LHCN-M2 (cell line): ENCODE measurements at places on chromosomes 13 and 19. TPM values are rescaled to one million over a fixed set of nuclear protein-coding genes. Genes with fewer than 3 reads are reported as not detected.

The VPS36 gene
- total RNA-seq = 43.9 and 56.9 TPM in 2 replicates

The GRIK5 gene
- total RNA-seq = 0.06 TPM in 2 replicates

The RXFP2 gene
- not detected in 2 replicates for total RNA-seq

The TMEM145 gene
- total RNA-seq = 1.7 TPM in 1 of 2 replicates, not detected in the other

GRCh38 chr13:53238261-53238660 is 209.6 kb downstream of the OLFM4 start:
- no peak for DNase-seq

DNA sequence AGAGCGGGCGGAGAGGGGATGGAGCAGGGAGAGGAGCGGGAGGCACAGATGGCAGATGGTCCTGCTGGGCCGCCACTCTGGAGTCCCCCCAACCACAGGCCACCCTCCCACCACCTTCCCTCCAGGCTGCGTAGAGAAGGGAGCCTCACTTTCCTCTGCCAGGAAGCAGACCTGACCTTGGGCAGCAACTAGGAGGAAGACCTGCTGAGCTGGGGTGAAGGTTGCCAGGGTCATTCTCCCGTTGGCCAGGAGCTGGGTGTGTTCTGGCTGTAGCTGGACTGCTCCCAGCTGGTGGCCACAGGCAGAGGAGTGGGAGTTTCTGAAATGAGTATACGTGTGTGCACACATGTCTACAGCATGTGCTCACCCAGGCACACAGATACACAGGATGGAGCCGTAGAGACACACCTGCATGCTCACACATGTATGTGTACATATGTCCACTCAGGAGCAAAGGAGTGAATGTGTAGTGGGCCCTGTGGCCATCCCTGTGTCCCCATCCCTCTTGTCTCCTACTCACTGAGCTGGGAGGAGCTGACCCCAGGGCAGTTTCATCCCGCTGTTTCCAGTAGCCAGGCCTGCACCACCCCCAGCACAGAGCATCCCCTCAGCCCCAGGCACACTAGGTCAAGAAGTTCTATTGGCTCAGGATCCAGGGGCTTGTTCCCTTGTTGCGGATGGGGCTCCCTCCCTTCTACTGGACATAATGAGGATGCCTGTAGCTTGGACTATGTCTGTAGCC is 53.0 kb downstream of the CHST8 start:
- no peak for DNase-seq

- no peak for DNase-seq
Measured at GRCh38 chr13:60078226-60078625, 85.5 kb downstream of the DIAPH3 start.

GRCh38 chr13:37869506-37869755 is 141 bp downstream of the TRPC4 start:
- peak; percentile 23 for DNase-seq

DNA sequence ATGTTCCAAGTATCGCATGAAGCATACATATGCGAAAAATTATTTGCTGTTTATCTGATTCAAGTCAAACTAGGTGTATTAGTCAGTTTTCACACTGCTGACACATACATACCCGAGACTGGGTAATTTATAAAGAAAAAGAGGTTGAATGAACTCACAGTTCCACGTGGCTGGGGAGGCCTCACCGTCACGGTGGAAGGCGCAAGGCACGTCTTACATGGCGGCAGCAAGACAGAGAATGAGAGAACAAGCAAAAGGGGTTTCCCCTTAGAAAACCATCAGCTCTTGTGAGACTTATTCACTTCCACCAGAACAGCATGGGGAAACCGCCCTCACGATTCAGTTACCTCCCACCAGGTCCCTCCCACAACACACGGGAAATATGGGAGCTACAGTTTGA is 13.0 kb upstream of the PROZ start:
- DNase-seq = no peak

DNA sequence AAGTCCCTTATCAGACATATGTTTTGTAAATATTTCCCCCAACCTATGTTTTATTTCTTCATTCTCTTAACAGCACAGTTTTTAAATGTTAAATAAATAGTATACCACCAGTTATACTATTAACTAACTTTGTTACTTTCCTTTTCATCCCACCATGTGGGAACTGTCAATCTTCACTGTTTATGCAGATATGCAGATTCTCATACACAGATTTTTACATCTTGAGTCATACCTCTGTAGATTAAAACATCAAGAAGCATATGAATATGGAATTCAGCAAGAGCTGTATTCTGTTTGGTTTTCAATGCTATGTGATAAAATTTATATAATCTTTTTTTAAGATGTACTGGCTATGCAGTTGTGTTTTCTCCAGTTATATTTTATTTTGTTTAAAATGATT is 566.3 kb downstream of the LIG4 start:
- no peak for DNase-seq

DNA sequence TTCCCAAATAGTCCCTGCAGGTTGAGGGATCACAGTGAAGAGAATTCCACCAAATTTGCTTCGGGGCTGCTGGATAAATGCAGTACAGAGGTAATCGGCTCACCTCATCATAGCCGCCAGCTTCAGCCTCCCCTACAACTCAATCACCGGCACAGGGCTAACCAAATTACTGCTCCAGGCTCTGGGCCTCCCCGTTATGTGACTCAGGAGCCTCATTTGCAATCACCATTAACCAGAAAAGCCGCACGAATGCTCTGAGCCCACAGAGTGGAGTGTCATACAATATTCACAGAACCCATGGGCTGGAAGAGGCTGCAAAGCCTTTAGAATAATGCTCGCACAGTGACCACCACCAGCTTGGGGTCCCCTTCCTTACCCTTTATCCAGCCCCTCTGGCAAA is 4.9 kb downstream of the SIAH3 start:
- DNase-seq = no peak

DNA sequence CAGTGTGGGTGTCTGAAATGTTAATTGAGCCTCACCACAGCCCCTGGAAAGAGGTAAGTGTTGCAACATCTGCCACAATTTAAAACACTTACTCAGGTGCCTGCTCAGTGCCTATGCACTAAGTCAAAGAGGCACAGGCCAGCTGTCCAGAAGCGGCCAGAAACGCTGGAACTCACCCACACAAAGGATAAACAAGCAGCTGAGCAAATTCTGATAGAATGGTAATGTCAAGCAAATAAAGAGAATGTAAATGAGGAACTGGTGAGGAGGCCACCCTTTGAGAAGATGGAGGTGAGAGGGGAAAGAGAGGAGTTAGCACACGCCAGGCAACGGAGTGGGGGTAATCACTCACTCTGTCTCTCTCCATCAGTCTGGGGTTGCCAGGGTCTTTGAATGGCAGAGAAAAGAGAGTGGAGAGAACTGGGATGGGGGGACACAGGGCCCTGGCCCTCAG is 67.7 kb upstream of the SERP2 start:
- DNase-seq = peak; percentile 68

- DNase-seq = no peak
Measured at GRCh38 chr13:50699874-50700663, 143.4 kb downstream of the DLEU7 start.
